ENCODE measurements at places on chromosomes 2 and 18.
A peak's percentile ranks its signal among the peaks of the same experiment; 100 is the strongest.

GRCh38 chr2:192127434-192127833 lies 67.3 kb downstream of the TMEFF2 start:
- H3K27me3 ChIP-seq: peaks cover 4% of the 10 kb centered on the region
- H3K4me3 ChIP-seq: no peak overlapping the region
- H3K27ac ChIP-seq: no peak overlapping the region
- no peaks in the 10 kb centered on the region for H3K4me1 ChIP-seq
- no peak for DNase-seq
- H3K36me3 ChIP-seq: no peaks in the 10 kb centered on the region

DNA sequence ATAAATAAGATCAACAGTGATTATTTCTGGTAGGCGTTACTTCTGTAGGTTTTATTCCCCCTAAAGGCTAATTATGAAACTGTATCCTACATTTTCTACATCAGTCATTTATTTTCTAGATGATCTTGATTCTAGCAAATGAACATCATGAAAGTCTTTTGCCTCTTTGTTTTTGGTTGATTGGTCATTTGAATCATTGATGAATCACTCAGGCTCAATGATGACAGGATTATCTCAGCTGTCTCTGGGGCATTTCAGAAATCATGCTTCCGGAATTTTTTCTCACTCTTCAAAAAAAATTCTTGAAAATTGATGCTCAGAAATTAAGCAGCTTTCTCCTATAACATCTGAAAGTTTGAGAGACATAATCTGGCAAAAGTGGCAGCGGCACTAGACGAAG lies 298.9 kb upstream of the TCF4 start:
- no peak overlapping the region for H3K4me3 ChIP-seq
- no peak overlapping the region for H3K27ac ChIP-seq
- H3K27me3 ChIP-seq: no peaks in the 10 kb centered on the region
- DNase-seq: no peak
- no peaks in the 10 kb centered on the region for H3K36me3 ChIP-seq
- no peaks in the 10 kb centered on the region for H3K4me1 ChIP-seq

DNA sequence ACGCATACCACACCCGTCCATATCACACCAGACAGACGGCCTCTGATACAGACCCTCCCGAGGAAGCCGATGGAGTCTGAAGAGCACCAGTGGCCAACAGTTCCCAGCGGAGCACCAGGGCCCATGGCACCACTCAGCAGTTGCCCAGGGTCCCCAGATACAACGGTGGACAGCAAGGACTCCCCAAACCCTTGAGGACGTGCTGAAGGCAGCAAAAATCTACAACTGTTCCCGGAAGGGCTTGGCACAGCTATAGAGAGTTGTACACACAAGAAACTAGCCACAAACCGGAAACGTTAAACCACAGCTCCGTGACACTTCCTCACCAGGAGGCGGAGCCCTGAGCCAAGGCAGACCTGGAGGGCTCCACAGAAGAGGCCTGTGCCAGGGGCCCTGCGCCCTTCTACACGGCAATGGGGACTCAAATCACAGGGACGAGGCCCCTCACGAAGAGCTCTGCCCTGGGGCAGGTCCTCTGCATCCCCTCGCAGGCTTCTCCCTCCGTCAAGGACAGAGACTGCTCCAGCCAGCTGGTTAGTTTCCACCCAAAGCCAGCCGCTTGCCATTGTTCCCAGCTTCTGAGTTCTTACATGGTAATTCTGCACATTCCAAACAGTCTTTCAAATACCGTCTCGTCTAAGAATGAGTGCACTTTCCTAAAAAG lies 133.4 kb downstream of the HDAC4 start:
- peaks cover 4% of the 10 kb centered on the region for H3K36me3 ChIP-seq
- H3K27ac ChIP-seq: peak overlapping the region; percentile 94
- peaks cover 65% of the 10 kb centered on the region for H3K4me1 ChIP-seq
- H3K4me3 ChIP-seq: peak overlapping the region; percentile 79
- H3K27me3 ChIP-seq: peaks cover 6% of the 10 kb centered on the region
- peak; percentile 98 for DNase-seq

DNA sequence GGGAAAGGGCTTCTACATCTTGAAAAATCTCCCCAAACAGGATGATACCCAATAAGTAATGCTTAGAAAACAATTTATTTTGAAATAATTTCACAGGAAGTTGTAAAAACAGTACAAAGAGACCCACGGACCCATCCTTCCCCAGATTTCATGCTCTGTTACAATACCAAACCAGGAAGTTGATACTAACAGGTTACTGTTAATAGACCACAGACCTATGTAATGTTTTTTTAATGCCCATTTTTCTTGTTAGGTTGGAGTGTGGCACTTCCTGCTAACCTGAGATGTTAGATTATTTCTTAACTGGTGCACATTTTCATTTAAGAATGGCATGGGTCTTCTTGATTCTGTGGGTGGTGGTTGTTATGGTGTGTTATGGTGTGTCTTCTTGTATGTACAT lies 21.4 kb upstream of the MGAT5 start:
- H3K27ac ChIP-seq: peak overlapping the region; percentile 90
- peak overlapping the region; percentile 2 for H3K4me3 ChIP-seq
- DNase-seq: no peak
- peaks cover 23% of the 10 kb centered on the region for H3K36me3 ChIP-seq
- H3K27me3 ChIP-seq: no peaks in the 10 kb centered on the region
- H3K4me1 ChIP-seq: peaks cover 81% of the 10 kb centered on the region

GRCh38 chr2:40476436-40476835 lies 24.5 kb upstream of the SLC8A1 start:
- no peaks in the 10 kb centered on the region for H3K36me3 ChIP-seq
- H3K4me1 ChIP-seq: no peaks in the 10 kb centered on the region
- H3K27me3 ChIP-seq: peaks cover 1% of the 10 kb centered on the region
- no peak for DNase-seq
- H3K4me3 ChIP-seq: no peak overlapping the region

DNA sequence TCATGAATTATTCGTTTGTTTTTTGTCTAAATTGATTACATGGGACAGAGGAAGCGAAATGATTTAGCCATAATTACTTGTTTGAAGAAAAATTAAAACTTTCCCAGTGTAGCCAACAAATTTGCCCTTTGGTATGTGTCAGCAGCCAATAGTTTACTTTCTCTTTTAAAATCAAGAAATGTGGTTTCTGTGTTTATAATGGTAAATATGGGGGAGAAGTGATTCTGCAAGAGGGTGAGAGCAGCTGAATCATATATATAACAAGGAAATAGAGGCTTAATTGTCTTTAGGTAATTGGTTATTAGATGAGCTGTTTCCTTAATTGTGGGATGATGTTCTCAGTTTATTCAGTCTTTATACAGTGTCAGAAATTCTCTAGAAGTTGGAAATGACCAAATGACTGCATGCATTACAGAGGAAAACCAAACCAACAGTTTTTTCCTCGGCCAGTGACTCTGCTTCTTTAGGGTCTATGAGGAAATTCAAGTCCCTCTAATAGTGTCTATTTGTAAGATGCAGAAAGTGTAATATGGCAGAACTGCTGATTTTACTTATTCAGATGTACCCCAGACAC lies 132.9 kb downstream of the AGPS start:
- H3K4me1 ChIP-seq: no peaks in the 10 kb centered on the region
- H3K36me3 ChIP-seq: peaks cover 5% of the 10 kb centered on the region
- DNase-seq: no peak
- H3K4me3 ChIP-seq: no peak overlapping the region

GRCh38 chr2:131011486-131011885 lies 81.8 kb downstream of the FAM168B start:
- H3K4me3 ChIP-seq: no peak overlapping the region
- no peak overlapping the region for H3K27ac ChIP-seq
- peaks cover 2% of the 10 kb centered on the region for H3K27me3 ChIP-seq

DNA sequence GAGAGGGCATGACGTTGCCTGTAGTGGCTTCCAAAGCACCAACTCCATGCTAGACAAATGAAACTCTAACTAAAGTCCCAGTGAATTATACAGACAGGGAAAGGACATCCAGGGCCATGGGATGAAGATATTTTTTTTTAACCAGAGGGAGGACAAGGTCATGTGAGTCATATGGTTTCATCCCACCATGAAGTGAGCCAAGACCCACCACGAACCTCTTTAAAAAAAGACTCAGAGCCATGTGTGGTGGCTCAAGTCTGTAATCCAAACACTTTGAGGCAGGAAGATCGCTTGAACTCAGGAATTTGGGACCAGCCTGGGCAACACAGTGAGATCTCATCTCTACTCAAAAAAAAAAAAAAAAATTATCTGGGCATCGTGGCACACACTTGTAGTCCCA lies 115.2 kb downstream of the LIPG start:
- DNase-seq: no peak
- no peak overlapping the region for H3K27ac ChIP-seq
- H3K4me3 ChIP-seq: no peak overlapping the region

DNA sequence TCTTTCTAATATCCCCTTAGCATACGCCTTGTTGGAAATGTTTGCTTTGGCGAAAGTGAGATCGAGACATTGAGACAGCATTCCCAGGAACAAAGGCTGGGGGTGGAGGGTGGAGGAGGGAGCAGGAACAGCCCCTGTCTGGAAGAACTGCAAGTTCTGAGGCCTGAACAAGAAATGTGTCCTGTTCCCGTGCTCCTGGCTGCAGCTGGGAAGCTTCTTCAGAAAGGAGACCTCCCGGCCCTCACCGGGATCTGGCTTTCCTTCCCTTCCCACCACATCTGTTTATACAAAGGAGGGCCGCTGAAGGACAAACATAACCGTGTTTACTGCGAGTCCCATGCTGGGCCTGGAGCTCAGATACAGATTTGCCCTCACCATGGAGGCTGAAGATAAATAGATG lies 35.9 kb downstream of the AFF3 start:
- no peak overlapping the region for H3K4me3 ChIP-seq
- DNase-seq: no peak
- peaks cover 21% of the 10 kb centered on the region for H3K27me3 ChIP-seq
- no peaks in the 10 kb centered on the region for H3K4me1 ChIP-seq

DNA sequence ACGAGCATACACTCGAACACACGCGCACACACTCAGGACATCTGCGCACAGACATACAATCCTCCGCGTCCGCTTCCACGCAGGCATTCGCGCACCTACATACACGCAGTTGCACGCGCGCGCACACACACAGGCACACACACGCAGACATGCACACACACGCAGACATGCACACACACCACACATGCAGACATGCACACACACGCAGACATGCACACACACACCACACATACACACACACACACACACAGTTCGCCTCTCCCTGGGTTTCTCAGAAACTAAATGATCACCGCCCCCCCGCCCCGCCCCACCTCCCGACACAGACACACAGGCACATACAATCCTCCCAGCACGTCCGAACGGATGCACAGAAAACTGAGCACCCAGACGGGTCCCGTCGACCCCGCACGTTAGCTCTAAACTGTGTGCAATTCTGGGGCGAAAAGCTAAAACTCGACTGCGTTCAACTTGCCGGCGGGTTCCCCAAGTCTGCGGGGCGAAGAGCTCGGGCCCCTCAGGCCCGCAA lies 1.0 kb downstream of the EPHA4 start:
- peaks cover 21% of the 10 kb centered on the region for H3K4me1 ChIP-seq
- no peaks in the 10 kb centered on the region for H3K36me3 ChIP-seq
- DNase-seq: peak; percentile 31
- H3K4me3 ChIP-seq: peak overlapping the region; percentile 83
- peaks cover 56% of the 10 kb centered on the region for H3K27me3 ChIP-seq
- peak overlapping the region; percentile 24 for H3K27ac ChIP-seq

GRCh38 chr2:137693534-137693933 lies 270.7 kb upstream of the HNMT start:
- H3K36me3 ChIP-seq: no peaks in the 10 kb centered on the region
- no peaks in the 10 kb centered on the region for H3K4me1 ChIP-seq
- no peak overlapping the region for H3K27ac ChIP-seq
- H3K27me3 ChIP-seq: no peaks in the 10 kb centered on the region
- H3K4me3 ChIP-seq: no peak overlapping the region
- DNase-seq: no peak

DNA sequence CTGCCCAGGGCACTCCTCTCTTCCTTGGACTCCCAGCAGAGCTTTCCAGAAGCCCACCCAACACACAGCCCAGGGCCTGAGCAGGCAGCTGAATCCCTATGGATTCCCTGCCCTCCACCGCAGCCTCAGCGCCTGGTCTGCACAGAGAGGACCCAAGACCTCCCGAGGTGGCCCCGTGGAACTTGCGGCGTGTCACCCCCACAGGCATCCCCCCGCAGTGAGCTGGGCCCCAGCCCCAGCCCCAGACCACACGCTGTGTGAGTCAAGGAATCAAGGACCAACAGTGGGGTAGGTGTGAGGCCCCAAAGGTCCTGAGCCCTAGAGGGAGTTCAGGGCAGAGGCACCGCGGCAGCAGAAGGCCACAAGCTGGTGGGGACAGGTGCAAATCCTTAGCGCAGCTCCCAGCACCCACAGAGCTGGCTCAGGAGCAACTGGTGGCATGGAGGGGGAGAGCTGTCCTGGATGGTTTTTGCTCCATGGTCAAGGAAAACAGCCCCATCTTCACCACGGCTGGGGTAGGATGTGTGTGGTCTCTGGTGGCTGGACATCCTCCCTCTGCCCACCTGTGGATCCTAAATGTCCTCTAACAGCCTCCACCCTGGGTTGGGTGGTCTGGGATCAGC lies 8.5 kb downstream of the HS6ST1 start:
- peaks cover 7% of the 10 kb centered on the region for H3K36me3 ChIP-seq
- H3K27me3 ChIP-seq: no peaks in the 10 kb centered on the region
- DNase-seq: no peak
- peaks cover 27% of the 10 kb centered on the region for H3K4me1 ChIP-seq

GRCh38 chr2:49616800-49617199 lies 462.5 kb upstream of the FSHR start:
- no peaks in the 10 kb centered on the region for H3K27me3 ChIP-seq
- no peaks in the 10 kb centered on the region for H3K36me3 ChIP-seq
- H3K4me1 ChIP-seq: no peaks in the 10 kb centered on the region
- no peak for DNase-seq
- no peak overlapping the region for H3K4me3 ChIP-seq

- H3K36me3 ChIP-seq: no peaks in the 10 kb centered on the region
- no peaks in the 10 kb centered on the region for H3K4me1 ChIP-seq
- no peak overlapping the region for H3K27ac ChIP-seq
- DNase-seq: no peak
- no peak overlapping the region for H3K4me3 ChIP-seq
Observed at GRCh38 chr18:4851301-4851976, 345.6 kb downstream of the AKAIN1 start.

- H3K27ac ChIP-seq: no peak overlapping the region
- H3K4me1 ChIP-seq: no peaks in the 10 kb centered on the region
- H3K27me3 ChIP-seq: peaks cover 5% of the 10 kb centered on the region
- no peak overlapping the region for H3K4me3 ChIP-seq
Observed at GRCh38 chr2:196409376-196409775, 230.1 kb upstream of the CCDC150 start.

DNA sequence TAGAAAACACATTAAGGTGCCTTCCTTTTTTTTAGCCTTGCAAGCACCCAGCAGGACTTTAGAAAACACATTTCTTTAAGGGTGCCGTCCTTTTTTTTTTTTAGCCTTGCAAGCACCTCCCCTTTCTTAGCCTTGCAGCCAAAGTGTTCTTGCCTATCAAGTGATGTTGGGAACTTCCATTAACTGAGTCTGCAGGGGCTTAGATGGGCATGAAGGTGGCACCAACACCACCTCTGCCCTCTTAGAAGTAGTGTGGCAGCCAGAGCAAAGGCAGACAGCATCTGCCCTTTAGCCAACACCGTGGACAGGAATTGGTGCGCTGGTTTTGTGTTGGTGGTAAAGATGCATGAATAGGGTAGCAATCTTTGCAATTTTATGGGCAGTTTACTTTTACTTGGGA lies 211.6 kb upstream of the SP5 start:
- H3K4me1 ChIP-seq: peaks cover 34% of the 10 kb centered on the region
- H3K27ac ChIP-seq: no peak overlapping the region
- H3K27me3 ChIP-seq: peaks cover 15% of the 10 kb centered on the region
- H3K4me3 ChIP-seq: no peak overlapping the region
- H3K36me3 ChIP-seq: no peaks in the 10 kb centered on the region

All from activated CD8-positive, alpha-beta T cell treated with anti-CD3 and anti-CD28 coated beads for 36 hours (primary cell).